Left lung (tissue), 14 donors: ENCODE measurements at places on chromosomes 7 and 10. TPM values are rescaled to one million over a fixed set of nuclear protein-coding genes. Genes with fewer than 3 reads are reported as not detected.
A peak's percentile ranks its signal among the peaks of the same experiment; 100 is the strongest.

GRCh38 chr10:103053659-103054581 is 135.8 kb downstream of the CNNM2 start:
- DNase-seq = peak; percentile 81

DNA sequence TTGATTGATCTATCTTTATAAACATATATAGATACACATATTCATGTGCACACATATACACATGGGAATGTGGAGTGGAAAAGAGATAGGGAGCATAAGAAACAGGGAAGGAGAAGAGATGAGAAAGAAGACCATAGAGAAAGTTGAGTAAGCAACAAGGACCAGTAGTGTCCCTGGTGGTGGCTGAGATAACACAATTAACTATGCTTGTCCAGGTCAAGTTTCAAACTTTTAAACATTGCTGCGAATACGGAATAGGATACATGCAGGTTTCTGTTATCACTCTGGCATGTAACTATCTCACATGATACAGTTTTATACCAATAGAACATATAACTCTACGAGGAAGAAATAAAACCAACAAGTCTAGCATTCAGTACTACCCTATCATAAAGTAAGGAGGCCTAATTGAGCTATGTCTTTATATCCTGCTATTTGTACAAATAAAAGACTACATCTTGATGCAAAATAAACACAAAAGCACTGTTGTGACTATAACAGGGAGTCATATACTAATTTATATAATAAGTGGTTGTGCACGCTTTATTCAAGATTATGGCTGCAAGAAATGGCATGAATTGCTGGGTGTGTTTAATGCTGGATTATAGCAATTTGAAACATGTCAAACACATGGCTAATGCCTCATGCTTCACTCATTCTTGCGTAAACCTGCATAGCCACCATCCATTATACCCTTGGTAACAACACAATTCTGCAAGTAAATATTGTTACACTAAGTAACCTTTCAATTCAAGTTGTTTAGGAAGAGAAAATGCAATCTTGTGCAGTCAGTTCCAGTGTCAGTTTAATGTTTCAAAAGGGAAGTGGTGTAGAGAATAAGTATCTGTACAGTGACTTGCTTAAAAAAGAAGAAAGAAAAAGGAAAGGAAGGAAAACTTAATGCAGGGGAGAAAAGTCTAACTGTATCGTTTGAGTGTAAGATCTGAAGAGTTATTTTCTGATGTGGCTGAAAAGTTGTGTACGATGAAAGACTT is 8.2 kb downstream of the FOXP2 start:
- DNase-seq = no peak

- DNase-seq = no peak
Observed at GRCh38 chr7:127650847-127651555, 993 bp upstream of the SND1 start.

- no peak for DNase-seq
Observed at GRCh38 chr7:36272567-36273269, 116.9 kb upstream of the ANLN start.

The DNTT gene
- total RNA-seq = not detected

GRCh38 chr10:4561296-4561695 is 264.7 kb upstream of the AKR1E2 start:
- DNase-seq = no peak

DNA sequence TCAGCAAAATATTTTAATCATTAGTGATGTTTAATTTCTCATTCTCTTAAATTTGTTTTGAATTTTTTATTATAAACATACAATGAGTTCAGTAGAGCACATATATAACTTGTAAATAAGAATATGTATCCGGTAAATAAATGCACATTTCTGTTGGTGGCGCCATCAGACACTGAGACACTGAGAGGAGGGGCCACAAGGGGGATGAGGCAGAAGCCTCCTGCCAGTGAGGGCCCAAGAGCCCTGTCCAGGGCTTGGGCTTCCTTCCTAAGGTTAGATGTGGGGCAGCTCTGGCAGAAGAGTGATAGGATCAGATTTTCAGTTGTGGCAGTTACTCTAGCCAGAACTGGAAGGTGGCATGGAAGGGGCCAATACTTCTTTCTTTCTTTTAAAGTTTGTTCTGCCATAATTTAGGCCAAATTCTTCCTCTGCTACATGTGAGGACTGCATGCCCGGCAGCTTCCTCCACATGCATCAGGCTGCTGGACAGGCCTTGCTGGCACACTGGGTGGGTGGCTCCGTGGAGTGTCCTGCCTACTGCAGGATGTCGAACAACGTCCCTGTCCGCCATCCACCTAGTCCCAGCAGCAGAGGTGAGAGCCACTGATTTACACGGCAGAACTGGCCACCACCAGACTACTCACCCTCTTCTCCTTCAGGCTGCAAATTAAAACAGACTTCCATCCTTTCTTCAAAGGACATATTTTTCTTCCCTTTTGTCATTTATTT is 13.2 kb downstream of the PTPRN2 start:
- no peak for DNase-seq

DNA sequence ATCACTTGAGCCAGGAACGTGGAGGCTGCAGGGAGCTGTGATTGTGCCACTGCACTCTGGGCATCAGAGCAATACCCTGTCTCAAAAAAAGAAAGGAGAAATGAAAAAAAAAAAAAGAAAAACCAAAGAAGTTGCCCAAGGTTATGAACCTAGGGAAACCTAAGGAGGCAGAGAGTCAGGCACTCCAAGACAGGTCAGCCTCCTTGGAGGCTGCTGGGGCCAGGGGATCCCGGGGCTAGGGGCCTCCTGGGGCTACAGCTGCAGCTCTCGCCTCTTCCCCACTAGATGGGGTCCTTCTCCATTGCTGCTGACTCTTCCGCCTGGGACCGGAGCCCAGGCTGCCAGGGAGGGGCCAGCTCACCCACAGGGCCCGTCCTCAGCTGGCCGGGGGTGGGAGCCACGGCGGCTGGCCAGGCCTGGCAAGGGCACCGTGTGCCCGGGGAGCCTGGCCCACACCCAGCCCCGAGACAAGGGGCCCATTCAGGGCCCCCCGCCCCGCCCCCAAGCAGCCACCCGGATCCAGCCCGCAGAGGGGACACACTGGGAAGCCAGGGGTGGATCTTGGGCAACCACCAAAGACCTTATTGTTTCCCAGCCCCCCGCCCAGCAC is 1.7 kb upstream of the SPACDR start:
- DNase-seq = peak; percentile 91

DNA sequence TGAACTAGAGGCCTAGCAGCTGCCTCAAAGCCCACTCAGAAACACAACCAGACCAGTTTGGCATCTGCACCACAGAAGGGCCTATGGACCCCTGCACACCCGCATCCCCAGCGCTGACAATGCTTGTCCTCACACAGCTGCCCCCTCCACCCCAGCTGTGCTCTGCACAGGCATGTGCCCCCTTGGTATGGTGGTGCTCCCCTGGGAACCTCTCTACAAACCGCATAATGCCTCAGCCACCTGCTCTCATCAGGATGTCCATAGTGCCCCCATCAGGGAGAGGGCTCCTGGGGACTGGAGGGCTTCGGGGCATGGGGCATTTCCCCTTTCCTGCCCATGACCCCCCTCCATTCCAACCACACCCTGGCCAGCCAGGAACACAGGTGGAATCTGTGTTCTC is 347.5 kb downstream of the GRID1 start:
- no peak for DNase-seq

The FAM149B1 gene
- total RNA-seq = 20.4 TPM

The CFAP70 gene
- 0.87 TPM for total RNA-seq

The CFAP69 gene
- total RNA-seq = 4.5 TPM

GRCh38 chr10:28302638-28303488 is at the start of gene MPP7:
TSS of gene MPP7 (minus strand) at chr10:28303064. CDS start at chr10:28238604, 64,460 bp downstream.
- DNase-seq = peak; percentile 98

The OR13A1 gene
- total RNA-seq = not detected

DNA sequence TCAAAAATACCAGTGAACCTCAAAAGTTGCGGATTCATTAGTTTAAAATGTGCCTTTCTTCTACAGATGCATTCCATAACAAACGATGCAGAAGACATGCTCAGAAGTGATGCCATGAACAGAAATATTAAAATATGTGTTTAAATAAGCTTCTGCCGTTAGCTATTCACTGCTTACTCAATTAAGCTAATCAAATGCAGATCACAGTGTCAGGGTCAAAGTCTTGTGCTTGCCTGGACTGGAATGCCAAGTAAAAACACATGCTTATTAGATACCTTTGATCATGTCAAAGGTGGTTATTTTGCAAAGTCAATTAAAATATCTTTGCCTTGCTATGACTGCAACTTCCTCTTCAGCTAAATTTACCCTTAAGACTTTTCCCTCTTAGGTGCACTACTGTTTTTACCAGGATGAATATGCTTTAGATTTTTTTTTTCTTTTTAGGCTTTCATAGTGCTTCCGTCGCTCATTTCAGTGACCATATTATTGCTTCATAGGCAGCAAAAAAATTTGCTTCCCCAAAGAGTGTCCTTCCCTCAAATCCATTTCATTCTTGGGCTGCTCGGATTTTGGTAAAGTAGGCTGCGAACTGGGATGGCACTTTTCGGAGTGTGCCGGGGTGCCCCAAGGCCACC is 905 bp downstream of the ASB13 start:
- no peak for DNase-seq

- DNase-seq = no peak
Observed at GRCh38 chr7:3657206-3657605, 356.2 kb downstream of the SDK1 start.

- DNase-seq = no peak
Observed at GRCh38 chr10:48587101-48587500, 17.8 kb downstream of the ARHGAP22 start.

The TUBB8 gene
- 0.26 TPM for total RNA-seq

The CAPZA2 gene
- total RNA-seq = 234 TPM

GRCh38 chr7:27631391-27631790 is 31.3 kb downstream of the HIBADH start:
- no peak for DNase-seq
